Activated CD4-positive, CD25-positive, alpha-beta regulatory T cell treated with anti-CD3 and anti-CD28 coated beads, Interleukin-2, amount 50 U/mL, for 72 hours (primary cell): ENCODE measurements at places on chromosomes 12 and 14.

DNA sequence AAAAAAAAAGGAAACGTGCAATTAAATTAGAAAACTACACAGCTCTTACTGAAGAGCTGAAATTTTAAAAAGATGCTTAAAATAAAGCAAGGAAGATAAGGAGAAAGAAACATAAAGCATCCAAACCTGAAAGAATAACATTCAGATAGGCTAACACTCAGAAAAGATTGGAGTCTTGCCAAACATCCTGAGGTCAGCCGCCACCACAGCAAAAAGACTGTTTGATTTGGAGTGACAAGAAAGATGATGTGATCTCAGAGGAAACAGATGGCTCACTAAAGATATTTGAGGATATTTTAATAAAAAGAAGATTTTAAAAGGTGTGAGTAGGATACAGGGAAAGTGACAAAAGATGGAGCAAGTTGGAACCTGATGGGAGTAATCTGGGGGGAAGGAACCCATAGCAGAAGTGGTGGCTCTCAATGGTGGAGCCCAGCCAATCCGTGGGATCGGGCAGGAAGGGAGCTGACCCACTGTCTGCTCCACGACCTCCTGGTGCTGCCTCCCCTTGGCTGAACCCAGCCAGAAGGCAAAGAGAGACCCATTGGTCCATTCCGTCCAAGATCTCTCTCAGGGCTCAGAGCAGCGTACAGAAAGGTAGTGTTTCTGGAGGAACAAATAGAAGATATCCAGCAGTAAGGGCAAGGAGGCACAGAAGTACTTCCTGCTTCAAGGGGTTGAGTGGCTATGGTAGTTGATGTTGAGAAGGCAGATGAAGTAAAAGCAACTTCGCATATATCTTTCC is 469.6 kb downstream of the RGS6 start:
- no peak for DNase-seq

DNA sequence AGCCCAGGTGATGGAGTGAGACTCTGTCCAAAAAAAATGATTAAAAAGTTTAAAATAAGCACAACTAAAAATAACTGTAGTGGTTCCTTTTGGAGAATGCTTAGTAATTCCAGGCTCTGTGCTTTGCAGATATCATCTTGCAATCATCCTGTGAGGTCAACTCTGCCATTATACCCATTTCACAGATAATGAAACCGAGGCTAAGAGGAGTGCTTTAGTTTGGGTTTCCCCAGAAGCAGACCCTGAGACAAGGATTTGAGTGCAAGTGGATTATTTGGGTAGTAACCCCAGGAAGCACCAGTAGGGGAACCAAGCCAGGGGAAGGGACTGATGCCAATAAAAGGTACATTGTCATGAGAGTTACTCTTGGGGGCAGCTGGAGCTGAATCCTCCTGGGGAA is 44.7 kb downstream of the RIN3 start:
- DNase-seq, result no peak

- peak; percentile 47 for DNase-seq
These were observed 21.1 kb upstream of the KCNA5 start for GRCh38 chr12:5022465-5023061.

DNA sequence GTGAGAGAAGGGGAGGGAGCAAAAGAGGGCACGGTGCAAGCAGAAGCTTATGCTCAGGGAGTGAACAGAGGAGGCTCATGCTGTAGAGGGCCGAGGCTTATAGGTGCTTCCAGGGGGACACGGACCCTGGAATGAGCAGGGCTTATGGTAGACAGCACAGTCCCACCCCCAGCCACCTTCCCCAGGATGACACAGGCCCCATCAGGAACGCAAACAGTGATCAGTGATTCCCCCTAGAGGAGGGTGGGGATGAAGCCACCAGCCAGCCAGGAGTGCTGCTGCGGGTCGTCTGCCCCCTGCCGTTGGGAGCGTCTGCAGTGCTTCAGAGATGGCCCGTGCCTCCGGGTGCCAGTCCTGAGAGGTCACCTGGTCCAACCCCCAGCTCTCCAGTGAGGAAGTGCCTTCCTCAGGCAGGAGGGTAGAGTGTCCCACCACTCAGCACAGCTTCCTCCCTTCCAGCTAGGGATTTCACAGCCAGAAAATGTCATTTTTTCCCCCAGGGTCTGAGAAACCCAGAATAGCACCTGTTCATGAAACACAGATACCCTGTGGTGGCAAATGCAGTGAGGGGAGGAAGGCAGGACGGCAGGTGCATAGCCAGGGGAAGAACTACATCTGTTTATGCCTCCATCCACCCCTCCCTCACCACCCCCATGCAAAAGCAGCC is 60.7 kb downstream of the SLC6A12 start:
- DNase-seq, result peak; percentile 50

- no peak for DNase-seq
These were observed 49.9 kb downstream of the ZNF641 start for GRCh38 chr12:48300774-48301173.

- DNase-seq, result no peak
These were observed 85.7 kb downstream of the MYRFL start for GRCh38 chr12:69910694-69911093.

GRCh38 chr14:62373944-62374343 is 611.7 kb downstream of the SNAPC1 start:
- DNase-seq, result no peak

- no peak for DNase-seq
These were observed 5.5 kb downstream of the KHNYN start for GRCh38 chr14:24435192-24435810.

- DNase-seq, result no peak
These were observed 52.8 kb downstream of the STXBP6 start for GRCh38 chr14:24996930-24997725.

DNA sequence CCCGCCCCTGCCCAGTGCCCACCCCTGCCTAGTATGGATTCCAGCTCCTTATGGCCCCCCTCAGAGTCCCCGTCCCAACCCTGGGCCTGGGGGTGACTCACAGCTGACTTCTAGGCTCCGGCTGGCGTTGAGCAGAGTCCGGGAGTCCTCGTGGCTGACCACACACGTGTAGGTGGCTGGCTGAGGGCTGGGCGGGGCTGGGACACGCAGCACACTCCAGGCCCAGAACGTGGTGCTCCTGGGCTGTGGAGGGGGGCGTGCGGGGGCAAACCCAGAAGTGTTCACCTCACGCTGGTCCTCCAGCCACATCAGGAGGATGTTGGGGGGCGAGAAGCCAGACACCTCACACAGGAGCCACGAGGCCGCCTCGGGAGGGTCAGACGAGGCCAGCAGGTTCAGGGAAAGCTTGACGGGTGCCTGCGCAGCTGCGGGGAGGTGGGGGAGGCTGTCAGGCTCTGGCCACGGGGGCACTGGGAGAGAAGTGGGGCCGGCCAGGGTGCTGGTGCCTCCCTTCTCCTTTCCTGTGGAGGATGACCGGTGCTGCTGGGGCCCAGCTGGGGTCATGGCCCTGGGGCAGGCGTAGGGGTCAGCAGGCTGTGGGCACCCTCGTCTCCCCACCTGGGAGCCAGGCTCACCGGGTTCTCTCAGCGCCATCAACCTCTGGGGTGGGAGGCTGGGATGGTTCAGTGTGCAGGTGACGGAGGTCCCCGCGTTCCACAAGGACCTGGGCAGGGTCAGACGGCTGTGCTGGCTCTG is 314.1 kb downstream of the TMEM121 start:
- no peak for DNase-seq

DNA sequence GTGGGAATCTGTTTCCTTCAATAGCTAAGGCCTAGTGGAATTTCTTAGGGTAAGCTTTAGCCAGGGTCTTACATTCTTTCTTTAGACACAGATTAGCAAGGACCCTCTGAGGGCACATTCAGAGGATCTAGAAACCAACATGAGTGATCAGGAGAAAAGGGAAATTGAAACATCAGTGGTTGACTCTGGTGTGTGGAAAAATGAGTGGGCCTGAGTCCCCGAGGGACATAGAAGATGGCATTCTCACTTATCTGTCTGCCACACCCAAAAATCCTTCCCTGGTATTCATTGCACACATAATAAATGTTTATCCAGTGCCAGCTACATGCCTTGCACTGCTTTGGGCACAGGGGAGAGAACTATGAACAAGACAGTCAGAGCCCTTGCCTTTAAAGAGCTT is 82.9 kb downstream of the SSPN start:
- no peak for DNase-seq

GRCh38 chr14:87656315-87656714 is 336.7 kb downstream of the GALC start:
- no peak for DNase-seq

DNA sequence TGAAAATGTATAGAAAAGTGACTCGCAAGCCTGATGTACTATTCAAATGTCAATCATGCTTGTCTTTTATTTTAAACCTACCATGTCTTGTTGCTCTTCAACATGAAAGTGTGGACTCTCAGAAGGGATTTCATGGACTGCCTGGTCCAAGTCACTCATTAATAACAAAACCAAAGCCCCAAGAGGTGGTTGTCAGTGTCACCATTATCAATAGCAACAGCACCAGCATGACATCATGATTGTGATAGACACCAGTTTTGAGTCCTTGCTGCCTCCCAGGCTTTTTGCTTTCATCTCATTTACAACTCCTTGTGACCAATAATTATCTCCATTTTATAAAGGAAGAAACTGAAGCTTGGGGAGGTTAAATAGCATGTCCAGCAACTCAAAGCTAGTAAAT is 112.0 kb upstream of the TMPO start:
- no peak for DNase-seq
